Renal cortex interstitium (tissue), 15 donors: ENCODE measurements at places on chromosomes 7 and 10.

- no peak for DNase-seq
Observed at GRCh38 chr7:158834878-158835784, 5.8 kb upstream of the ESYT2 start.

GRCh38 chr7:144474800-144475615, 71.5 kb upstream of the NOBOX start:
- DNase-seq: no peak

DNA sequence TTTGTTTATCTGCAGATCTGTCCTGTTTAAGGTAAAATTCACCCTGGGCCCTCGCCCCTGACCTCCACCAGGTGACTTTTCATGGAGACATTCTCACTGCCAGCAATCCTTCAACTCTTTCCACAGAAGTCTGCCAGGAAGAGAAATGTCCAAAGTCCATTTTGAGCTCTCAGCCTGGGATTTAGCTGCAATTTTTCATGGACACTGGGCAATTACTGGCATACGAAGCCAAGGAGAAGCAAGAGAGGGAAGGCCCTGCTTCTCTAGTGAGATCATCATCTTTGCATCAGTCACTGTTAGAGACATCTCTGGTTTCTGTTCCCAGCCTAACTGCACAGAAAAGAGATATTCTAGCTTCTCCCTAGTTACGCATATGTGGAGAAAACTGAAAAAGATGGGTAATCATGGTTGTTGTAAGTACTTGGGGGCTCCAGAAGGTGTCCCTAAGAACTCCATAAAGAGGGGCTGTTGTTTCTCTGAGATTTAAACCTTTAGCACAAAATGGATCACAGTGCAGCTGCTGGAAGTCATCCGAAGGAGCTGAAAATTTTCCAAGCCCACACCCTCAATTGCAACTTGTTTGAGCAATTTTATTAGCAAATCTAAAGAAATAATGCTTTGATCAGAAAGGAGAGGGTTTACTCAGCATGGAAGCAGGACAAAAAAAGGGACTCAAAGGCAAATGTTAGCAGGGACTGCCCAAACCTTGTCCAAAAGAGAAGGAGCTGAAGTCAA, 168.9 kb downstream of the SNX10 start:
- DNase-seq: no peak

GRCh38 chr7:37781156-37781555, 67.2 kb upstream of the NME8 start:
- DNase-seq: no peak

DNA sequence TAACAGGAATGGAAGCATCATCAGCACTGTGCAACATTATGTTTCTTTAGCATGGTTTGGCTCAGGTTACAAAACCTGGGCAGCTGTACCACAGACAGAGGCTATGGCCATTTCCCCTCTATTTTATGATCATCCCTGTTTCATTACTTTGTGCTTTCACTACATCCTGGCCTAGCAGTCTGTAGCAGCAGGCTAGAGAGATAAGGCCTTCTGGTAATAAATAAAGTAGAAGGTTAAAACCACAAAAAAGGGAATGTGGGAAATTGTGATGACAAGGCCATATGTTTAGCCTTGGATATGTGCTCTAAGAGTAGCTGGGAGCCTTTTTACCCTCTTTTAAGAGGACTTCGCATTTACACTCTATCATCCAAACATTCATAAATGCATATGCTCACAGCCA, 266.2 kb upstream of the PHF14 start:
- no peak for DNase-seq

DNA sequence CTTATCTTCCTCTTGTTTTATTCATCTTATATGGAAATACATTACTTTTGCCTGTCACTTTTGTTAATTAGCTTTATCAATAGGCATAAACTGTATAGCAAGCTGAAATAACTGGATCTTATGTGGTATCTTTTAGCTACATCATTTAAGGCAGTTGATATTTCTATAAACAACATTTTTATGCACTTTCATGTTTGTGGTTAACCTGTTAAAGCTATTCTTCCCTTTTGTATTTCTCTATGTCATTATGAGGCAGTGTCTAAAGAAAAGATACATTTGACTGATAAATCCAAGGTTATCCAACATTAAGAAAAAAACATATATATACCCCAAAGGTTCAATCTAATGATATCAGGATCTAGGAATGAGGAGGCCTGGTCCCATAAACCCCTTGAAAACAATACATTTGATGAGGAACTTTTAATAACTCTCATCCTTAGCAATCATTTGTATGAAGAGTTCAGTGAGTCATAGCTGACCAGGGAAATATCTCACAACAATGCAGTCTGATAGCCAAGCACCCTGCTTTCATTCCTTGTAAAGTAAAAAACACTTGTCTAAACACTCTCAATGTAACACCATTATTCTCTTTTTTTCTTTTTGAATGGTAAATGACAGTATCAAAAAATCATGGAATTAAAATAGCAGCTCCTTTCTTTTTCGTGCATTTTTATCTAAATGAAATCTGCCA, 300.9 kb downstream of the NEBL start:
- no peak for DNase-seq

DNA sequence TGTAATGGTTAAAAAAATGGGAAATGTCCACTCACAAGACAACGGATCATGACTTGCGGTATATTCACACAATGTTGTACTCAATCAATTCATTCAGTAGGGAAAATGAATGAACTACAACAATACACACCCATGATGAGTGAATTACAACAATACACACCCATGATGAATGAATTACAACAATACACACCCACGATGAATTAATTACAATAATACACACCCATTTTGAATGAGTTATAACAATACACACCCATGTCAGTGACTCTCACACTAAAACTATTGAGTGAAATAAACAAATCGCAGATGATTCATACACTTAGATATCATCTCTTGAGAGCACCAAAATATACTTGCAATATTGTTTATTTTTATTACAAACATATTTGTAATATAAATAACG, 174.6 kb downstream of the FRMD4A start:
- no peak for DNase-seq

- DNase-seq: no peak
Observed at GRCh38 chr7:117707080-117707479, 166.2 kb downstream of the CTTNBP2 start.

- no peak for DNase-seq
Observed at GRCh38 chr10:3106928-3107425, 39.6 kb downstream of the PFKP start.

DNA sequence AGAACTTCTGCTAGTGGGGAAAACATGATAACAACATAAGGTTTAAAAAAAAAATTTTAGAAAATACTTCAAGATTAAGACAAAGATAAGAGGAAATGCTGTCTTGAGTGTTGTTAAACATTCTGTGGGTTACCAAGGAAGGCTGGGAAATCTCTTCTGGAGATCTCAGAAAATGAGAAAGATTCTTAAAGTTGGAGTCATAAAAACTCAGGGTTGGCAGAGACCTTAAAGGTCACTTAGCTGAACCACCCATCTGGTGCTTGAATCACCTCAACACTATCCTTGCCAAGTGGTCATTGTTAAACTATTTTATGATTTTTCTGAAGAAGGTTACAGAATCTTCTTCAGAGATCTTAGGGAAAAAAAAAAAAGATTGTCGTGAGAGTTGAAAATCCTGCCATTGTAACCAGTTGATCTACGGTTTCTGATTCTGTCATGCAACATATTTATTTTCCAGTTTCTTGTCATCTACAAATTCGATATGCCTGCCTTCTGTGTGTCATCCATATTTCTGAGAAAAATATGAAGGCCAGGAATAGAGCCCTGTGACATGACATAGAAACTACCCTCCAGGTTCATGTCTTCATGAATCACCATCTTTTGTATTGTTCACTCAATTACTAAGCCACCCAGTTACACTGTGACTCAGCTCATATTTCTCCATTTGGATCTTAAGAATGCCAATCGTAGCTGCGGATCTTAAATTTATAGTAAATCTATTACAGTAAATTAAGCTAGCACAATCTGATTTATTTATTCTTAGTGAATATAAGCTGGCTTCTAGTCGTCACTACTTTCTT, 179.2 kb downstream of the ST7 start:
- no peak for DNase-seq

GRCh38 chr7:28389504-28390395, 22.6 kb upstream of the CREB5 start:
- DNase-seq: no peak

- DNase-seq: no peak
Observed at GRCh38 chr7:123992913-123993518, 39.9 kb downstream of the TMEM229A start.

GRCh38 chr7:32145911-32146310, 75.7 kb upstream of the PDE1C start:
- no peak for DNase-seq

DNA sequence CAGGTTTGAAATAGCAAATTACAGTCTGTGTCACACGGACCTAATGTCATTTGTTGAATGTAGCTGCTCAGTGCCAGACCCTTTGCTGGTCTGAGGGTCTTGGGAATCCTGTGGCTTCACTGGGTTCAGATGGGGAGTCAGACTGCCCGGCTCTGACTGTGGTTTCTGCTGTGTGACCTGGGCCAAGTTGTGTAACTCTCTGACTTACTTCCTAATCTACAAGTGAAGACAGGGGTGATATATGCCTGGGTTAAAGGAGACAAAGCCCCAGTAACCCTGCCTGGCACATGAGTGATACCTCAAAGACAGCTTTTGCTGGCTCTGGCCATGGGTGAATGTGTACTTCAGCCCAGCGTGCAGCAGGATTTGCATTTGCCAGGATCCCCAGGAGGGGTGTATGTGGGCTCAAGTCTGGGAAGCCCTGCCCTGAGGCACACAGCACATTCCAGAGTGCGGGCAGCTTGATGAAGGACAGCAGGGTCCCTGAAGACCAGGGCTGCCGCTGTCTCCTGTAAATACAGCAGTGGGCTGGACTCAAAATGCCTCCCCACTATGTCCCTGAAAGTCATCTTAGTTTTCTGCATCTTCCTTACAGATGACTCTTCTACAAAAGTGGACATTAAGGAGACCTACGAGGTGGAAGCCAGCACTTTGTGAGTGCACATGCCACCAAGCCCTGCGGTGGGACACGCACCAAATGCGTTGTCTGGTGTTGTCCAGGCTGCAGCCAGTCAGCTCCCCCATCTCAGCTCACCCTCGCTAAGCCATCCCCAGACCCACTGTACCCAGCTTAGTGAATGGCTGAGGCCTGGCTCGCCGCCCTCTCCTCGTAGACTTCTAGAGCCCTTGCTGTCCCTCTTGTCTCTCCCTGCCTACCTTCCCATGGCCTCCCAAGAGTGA, 16.4 kb downstream of the NACAD start:
- DNase-seq: no peak

DNA sequence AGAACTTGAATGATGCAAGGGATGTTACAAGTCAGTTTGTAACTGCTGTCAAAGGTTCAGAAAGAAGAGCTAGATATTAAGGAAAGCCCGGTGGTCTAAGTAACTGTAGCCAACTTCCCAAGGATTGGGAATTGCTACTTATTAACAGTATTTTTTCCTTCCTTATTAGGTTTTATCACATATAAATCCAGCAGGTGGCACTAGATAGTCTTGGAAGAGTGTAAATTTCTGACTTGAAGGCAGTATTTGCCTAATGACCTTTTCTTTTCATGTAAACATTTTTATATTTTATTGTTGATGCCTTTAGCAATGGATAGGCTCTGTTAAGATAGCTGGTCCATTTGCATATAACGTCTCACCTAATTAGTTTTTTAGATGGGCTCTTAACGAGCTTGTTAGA, 51.2 kb downstream of the ANLN start:
- DNase-seq: no peak

DNA sequence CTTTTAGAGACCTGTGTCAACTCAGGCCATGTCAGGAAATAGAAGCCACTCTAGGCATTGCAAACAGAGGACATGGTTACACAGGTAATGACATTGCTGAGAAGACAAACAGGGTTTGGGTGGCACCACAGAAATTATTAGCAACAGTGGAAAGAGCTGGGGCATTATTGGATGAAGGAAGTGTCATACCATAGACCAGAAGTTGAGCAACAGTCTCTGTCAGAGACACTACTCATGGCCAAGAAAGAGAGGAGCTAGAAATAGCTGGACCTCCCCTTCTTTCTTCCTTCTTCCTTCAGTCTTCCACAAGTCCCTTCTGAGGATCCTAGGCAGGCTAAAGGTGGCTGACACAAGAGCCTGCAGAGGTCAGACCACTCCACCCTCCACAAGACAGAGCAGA, 4.2 kb upstream of the LIPA start:
- no peak for DNase-seq

DNA sequence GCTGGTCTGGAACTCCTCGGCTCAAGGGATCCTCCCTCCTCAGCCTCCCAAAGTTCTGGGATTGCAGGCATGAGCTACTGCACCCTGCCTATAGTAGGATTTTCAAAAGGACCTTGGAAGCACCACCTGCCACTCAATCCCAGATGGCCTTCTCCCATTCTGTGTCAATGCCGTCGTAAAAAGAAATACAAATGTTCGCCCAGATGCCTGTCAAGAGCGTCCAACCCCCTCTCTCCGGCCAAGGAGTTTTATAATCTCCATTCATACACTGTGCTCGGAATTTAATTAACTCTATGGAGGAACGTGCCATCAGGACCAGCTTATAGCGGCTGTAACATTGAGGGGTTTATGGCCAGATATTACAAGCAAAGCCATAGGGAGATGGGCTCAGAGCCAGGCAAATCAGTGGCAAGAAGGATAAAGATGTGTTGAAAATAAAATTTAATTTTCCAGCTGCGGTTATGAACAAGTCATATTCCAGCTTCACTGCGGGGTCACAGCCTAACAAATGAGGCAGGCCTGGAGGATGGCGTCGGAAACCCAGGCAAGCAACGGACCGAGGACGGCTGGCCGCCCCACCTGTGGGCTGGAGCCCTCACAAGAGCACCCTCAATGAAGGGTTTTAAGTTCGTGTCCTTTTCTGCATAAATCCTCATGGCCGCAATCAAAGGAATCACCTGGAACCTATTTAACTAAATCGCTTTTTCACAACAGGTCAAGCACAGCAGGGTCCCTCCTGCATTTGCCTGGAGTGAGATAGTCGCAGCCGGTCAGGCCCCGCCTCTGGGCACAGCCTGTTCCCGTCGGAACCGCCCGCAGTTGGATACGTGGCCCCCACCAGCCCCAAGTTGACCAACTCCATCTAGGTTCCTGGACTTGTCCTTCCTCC, 374.5 kb upstream of the FOXK1 start:
- DNase-seq: no peak

DNA sequence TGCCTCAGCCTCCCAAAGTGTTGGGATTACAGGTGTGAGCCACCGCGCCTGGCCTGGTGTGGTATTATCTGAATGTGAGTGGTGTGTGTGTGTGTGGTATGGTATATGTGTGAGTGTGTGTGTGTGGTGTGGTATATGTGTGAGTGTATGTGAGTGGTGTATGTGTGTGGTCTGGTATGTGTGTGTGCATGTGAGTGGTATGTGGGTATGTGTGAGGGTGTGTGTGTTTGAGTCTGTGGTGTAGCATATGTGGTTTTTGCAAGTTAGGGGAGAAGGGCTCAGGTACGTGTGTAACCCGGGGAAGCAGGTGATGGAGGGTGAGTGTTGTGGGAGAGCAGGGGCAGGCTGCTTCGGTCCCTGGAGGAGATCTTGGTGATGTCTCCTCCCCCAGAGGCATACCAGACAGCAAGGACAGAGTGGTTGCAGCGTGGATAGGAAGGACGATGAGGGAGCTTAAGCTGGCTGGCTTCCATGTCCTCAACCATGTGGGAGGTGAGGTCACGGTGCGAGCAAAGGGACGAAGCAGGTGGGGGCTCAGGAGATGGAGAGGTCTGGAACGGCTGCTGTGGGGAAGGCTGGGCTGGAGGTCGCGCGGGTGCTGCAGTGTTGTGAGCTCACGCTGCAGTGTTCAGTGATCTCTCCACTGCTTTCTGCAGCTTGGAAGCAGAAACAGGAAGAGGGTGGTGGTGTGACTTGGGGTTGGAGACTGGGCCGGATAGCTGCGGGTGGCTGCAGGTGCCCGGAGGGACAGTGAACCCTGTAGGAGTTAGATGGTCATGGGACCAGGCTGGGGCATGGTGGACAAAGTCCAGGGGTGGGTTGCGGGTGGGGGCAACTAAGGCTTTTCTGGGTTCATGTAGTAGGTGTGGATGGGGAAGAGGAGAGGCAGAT, 5.0 kb downstream of the ZYX start:
- DNase-seq: no peak
